ENCODE measurements at places on chromosomes 12 and 14.

GRCh38 chr12:106866426-106867080, 89.2 kb upstream of the TMEM263 start:
- no peak for DNase-seq

DNA sequence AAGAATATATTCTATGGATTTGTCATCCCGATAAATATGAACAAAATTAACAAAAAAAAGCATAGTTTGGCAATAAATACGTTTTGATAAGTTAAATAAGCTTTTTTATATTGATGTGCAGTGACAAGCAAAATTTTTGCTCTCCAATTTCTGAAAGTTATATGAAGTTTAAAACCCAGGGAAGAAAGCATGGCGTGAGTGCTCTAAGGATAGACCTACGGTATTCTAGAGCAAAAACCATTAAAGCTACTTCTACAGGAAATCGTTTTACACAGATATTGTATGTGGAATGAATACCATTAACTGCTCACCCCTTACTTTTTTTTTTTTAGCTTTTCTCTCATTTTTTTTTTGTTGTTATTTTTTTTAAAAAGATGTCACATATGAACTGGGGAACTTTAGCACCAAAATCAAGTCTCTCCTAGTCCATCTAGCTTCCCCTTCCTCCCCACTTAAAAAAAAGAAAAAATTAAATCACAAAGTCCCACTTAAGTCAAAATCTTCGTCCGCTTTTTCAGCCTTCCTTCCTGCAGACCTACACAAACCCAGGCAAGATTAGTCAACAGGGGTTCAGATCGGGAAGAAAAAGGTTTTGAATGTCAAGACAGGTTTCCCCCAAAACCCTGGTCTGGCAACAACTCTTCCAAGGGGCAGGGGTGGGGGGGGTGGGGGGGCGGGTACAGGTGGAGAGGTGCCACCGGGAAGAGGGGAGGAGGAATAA, 4.4 kb downstream of the ZFP36L1 start:
- DNase-seq = no peak

- no peak for DNase-seq
Measured at GRCh38 chr12:71870416-71870815, 30.9 kb downstream of the TBC1D15 start.

DNA sequence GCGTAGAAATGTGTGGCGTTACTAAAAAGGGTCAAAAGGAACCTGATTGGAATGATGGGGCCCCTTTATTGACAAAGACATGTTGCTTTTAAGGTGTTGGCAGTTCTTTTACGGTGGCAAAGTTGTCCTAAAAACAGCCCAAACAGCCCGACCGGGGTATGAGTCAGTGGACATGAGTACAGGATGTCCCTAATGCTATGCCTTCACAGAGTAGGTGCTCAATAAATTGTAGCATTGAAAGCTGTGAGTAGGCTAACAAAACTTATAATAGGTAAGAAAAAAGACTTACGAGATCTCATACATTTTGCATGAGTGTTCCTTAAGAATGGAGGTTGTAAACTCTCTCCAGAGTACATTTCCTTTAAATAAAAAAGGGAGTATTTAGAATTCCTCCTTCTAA, 2.6 kb downstream of the ELK3 start:
- no peak for DNase-seq

DNA sequence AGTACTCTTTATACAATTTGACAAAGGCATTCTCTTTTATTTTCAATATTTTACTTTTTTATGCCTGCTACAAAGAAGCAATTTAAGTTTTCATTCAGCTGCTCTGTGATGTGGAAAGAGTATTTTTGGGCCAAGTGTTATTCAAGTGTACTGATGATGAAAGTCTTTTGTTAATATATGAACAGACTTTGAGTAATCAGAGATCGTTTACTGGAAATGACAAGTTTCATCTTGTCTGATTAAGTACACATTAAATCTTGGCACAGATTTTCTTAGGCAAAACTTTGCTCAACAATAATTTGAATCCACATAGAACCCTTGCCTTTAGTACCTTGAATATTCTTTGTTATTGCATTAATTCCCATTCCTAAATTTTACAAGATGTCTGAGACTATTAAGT, 13.3 kb upstream of the PZP start:
- no peak for DNase-seq

- DNase-seq = peak; percentile 49
Measured at GRCh38 chr14:52299692-52300278, 14.3 kb upstream of the PTGER2 start.

GRCh38 chr14:98244966-98245569, 1026.9 kb downstream of the BCL11B start:
- no peak for DNase-seq

DNA sequence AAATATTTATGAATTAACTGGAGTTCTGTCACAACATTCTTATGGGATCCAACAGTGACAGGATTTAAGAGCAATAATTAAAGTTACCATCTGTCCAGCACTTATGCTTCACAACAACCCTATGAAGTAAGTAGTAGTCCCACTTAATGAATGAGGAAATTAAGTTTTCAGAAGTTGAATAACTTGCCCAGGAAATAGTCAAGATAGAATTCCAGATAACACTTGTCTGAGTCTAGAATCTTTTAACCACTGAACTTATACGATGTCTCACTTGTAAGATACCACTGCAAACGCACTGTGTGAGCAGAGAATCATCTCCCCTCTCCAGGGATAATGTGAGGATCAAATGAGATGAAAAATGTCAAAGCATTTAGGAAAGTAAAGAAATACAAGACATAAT, 3.3 kb upstream of the TTC9 start:
- no peak for DNase-seq

GRCh38 chr14:79528828-79529416, 682.4 kb downstream of the DIO2 start:
- no peak for DNase-seq

- no peak for DNase-seq
Measured at GRCh38 chr12:116615141-116615861, 56.1 kb downstream of the MAP1LC3B2 start.

DNA sequence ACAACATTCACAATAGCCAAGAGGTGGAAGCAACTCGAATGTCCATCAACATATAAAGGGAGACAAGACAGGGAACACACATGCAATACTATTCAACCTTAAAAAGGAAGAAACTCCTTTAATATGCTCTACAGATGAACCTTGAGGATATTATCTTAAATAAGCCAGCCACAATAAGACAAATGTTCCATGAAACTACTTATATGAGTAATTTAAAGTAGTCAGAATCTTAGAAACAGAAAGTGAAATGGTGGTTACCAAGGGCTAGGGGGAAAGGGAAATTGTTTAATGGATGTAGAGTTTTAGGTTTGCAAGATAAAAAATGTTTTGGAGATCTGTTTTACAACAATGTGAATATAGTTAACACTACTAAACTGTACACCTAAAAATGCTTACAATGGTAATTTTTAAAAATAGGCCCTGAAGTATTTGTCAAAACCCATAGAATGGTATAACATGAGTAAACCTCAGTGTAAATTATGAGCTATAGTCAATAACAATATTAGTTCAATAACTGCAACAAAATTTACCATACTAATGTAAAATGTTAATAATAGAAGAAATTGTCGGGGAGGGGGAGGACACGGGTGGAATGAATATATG, 71.1 kb downstream of the EGLN3 start:
- DNase-seq = no peak

DNA sequence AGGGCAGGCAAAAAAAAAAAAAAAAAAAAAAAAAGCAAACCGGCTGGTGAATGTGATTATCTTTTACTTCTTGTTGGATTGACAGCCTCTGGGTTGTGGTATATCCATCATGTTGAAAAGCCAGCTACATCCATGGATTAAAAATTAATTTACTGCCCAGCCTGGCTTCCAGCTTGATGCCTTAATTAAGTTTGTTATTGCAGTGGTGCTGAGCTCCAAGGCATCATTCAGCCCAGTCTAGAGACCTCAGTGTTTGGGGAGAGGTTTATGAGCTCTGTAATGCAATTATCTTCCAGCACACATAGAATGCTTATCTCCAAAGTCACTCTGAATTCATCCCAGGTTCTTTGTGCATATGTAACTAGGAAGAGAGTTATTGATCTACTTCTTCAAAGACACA, 114.8 kb downstream of the RIMBP2 start:
- no peak for DNase-seq

Measured in brain microvascular endothelial cell (primary cell).